ENCODE measurements at places on chromosomes 11 and 22.

DNA sequence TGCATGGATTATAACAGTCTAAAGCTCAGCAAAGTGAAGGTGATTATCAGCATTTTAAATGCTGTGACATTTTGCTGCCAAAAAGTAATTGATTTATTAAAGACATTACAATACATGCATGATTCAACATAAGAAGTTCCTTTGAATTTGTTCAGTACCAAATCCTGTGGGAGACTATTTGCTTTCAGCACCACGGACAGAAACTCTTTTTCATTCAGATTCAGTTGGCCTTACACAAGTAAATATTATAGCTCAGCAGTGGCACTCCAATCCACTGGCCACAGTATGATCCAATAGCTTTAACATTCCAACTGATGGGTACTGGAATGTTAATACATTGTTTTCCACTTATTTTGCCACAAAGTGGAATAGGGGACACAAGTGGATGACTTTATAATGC is 806.7 kb downstream of the NTM start:
- DNase-seq = no peak

GRCh38 chr11:22193348-22194051 is 615 bp downstream of the ANO5 start:
- DNase-seq = no peak

DNA sequence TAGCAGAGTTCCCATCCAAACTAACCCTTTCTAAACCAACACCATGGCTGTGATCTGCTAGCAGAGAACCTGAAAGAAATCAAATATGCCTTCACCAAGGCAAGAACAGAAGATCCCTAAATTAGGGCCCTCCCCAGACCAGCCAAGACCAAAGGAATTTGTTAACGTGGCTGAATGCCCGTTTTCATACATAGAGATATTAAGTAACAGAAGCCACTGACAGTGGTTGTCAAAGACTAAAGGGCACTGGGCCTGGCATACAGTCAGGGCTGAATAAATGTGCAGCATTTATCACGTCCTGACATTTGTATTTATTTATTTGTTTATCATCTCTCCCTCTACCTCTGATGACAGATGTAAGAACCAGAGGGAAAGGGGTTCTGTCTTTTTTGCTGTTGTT is 271.8 kb downstream of the LARGE1 start:
- DNase-seq = no peak

DNA sequence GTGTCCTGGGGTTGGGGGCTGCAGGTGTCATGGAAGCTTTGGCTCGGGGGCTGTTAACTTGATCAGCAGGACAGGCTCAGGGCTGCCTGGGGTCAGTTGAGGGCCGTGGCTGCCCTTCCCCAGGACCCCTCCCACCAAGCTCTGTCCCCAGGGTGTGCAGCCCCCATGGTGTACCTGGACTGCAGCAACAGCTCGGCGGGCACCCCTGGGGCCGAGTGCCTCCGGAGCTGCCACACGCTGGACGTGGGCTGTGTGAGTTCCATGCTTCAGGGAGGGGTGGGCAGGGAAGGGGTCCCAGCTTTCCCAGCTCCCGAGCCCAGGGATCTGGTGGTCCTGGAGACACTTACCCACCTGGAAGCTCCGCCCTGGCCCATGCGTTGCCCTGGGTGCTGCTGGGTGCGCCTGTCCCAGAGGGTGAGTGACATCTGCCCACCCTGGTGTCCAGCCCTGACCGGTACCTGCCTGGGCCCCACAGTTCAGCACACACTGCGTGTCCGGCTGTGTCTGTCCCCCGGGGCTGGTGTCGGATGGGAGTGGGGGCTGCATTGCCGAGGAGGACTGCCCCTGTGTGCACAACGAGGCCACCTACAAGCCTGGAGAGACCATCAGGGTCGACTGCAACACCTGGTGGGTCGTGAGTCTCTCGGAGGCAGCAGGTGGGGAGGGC is 11.3 kb downstream of the MUC5B start:
- DNase-seq = no peak

GRCh38 chr22:22893077-22893805 is 5.6 kb downstream of the IGLL5 start:
- no peak for DNase-seq

All from SIG-M5 (cell line).